Mesenchymal stem cell (in vitro differentiated cells and primary cell): ENCODE measurements at places on chromosomes 2 and 18.

- DNase-seq, result no peak
Observed at GRCh38 chr2:8710951-8711350, 29.1 kb downstream of the ID2 start.

GRCh38 chr2:183091318-183091953 is 12.9 kb downstream of the DUSP19 start:
- DNase-seq, result no peak

GRCh38 chr18:68604256-68604655 is 110.7 kb downstream of the TMX3 start:
- no peak for DNase-seq

GRCh38 chr18:54023471-54023870 is 201.0 kb downstream of the MBD2 start:
- peak; percentile 17 for DNase-seq

- no peak for DNase-seq
Observed at GRCh38 chr2:170229125-170229524, 51.2 kb downstream of the MYO3B start.

DNA sequence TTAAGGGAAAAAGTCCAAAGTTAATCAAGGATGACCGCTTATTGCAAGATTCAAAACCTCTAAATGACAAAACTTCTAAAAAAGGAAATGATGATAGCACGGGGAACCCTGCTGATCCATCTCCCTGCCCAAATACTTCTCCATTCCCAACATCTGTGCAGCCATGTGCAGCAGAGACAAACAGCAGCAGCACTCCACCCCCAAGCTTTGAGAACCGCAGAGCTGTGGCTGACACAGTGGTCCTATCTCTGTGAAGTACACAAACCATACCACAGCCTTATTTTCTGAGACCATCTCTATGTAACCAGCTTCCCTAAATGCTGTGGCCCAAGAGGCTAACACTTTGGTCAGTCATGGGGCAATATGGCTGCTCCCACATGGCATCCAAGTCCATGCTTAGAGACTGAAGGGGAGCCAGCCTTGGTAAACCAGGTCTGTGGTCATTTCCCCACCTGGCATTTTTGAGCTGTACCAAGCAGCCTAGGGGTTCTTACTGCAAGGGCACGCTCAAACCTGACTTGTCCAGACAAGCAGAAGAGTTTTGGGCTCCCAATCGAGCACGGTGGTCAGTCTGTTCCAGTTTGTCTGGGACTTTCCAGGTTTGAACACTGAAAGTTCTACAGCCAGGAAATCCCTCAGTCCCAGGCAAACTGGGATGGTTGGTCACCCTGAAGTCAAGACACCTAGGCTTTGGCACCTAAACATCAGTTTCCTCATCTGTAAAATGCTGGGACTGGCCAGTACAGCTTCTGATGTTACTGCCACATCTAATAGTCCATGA is 17.1 kb upstream of the NFE2L2 start:
- DNase-seq, result no peak

- DNase-seq, result no peak
Observed at GRCh38 chr2:8595428-8595805, 86.4 kb upstream of the ID2 start.

- DNase-seq, result no peak
Observed at GRCh38 chr2:217740756-217741155, 262.0 kb downstream of the TNS1 start.

- DNase-seq, result no peak
Observed at GRCh38 chr2:195406886-195407603, 250.0 kb upstream of the SLC39A10 start.

- DNase-seq, result no peak
Observed at GRCh38 chr2:127191331-127192219, 28.5 kb downstream of the CYP27C1 start.

- no peak for DNase-seq
Observed at GRCh38 chr2:136212426-136213378, 94.8 kb upstream of the CXCR4 start.

DNA sequence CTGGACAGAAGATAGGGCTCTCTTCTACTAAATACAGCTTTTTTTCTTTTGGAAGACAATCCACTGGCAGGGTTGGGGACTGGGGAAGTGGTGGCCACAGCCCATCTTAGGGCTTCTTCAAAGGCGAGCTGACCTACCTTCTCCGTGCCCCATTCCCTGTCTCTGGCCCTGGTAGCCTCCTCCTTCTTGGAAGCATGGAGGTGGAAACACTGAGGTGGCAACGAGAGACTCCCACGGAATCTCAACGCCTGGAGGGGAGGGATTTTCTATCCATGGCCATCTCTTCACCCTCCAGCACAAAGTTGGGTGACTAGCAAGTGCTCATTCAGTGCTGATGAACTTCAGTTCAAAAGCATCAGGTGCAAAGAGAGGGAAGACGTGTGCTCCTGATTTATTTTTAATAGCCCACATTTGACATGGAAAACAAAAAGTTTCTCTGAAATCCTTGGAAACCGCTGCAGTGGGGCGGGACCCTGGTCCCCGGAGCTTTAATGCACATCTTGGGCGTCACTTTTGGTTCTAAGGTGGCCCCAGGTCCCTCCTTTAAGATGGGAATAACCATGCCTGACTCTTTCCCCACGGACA is 633 bp upstream of the ARMC9 start:
- no peak for DNase-seq

- no peak for DNase-seq
Observed at GRCh38 chr2:208929139-208929864, 494.5 kb upstream of the MAP2 start.

DNA sequence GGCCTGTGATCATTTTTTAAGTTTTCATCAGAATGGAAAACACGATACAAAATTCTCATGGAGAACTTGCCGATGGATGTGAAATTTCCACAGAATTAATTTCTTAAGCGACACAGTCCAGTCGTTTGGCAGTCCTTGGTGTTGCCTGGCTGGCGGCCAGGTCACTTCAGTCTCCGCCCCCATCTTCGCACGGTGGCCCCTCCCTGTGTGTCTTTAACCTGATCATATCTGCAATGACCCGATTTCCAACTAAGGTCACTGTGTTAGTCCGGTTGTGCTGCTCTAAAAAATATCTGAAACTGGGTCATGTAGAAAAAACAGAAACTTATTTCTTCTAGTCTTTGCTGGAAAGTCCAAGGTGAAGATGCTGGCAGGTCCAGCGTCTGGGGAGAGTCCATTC is 44.5 kb upstream of the COPS8 start:
- no peak for DNase-seq

DNA sequence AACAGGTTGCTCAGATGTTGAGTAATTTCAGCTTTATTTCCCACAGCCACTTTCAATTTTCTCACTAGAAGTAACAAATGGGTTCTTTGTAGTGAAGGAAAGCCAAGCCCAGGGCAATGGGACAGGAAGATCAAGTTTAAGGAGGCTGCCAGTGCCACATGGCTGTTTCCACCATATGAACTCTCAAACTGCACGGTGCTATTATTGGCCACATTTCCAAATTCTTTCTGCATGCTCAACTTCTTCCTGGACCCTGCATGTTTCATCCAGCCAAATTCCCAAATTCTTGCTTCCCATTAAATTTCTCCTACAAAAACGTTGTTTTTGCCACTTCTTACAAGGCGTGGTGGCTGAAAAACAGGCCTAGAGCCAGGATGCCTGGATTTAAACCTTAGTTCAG is 193.3 kb upstream of the SPHKAP start:
- no peak for DNase-seq

- no peak for DNase-seq
Observed at GRCh38 chr2:208006337-208006736, 19.0 kb downstream of the PLEKHM3 start.

GRCh38 chr18:73164430-73164829 is 296.6 kb upstream of the NETO1 start:
- no peak for DNase-seq

DNA sequence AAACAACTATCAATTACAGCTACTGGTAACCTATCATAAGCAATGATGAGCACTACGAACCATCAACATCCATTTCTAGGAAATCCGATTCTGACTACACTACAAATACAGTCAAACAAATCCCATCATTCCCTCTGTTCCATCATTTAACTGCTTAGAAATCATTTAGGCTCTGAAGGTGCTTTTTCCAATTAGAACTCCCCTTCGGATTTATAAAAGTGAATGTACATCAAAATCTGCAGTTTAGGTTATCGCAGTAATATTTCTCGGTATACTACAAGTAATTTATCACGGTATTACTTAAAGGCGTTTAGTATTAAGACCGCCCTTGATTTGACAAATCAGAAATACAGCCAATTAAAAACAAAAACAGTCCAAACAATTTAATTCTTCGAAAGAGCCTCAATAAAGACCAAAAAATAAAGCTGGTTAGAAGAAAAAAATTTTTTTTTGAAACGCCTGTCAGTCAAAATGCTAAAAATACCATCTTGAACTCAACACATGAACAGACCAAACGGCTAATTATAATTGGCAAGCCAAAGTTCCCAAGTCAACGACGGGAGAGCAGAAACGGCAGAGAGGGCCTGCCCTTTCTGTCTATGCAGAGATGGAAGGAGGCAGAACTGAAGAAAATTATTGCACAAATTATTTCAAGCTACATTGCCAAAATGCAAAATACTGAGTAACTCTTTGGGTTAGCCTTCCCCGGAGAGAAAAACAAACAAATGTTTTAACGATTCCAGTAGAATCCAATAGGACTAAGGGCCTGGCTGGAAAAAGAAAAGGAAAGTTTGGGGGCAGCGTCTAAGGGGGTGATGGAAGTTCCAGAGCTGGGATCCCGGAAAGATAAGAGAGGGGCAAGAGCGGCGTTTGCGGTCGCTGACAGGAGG is 1.2 kb downstream of the VPS54 start:
- DNase-seq, result peak; percentile 63

DNA sequence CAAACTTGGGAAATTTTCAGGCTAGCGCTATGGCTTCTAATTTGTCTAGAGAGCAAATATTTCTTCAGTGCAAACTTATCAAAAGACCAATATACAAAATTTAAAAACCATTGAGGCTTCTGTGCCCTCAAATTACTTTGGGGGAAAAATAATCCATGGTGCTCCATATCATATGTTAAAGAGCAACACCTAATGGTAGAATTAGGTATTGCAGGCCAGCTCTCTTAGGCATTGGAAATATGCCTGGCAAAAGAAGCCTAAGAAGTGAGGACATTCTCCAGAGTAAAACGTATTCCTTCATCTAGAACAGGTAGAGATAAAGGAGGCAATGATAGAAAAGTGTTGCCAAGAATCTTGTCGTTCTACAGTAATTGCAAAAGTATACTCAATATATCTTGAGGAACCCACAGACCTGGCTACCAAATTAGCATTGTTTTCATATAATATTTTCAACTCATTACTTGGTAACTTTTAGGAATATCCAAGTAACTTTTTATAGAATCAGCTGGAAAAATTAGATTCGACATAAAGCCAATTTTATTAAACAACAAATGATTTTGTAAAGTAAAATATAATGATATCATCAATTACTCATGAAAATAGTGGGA is 401.1 kb downstream of the BCL11A start:
- peak; percentile 6 for DNase-seq

GRCh38 chr2:138291805-138292204 is 209.8 kb upstream of the SPOPL start:
- no peak for DNase-seq

DNA sequence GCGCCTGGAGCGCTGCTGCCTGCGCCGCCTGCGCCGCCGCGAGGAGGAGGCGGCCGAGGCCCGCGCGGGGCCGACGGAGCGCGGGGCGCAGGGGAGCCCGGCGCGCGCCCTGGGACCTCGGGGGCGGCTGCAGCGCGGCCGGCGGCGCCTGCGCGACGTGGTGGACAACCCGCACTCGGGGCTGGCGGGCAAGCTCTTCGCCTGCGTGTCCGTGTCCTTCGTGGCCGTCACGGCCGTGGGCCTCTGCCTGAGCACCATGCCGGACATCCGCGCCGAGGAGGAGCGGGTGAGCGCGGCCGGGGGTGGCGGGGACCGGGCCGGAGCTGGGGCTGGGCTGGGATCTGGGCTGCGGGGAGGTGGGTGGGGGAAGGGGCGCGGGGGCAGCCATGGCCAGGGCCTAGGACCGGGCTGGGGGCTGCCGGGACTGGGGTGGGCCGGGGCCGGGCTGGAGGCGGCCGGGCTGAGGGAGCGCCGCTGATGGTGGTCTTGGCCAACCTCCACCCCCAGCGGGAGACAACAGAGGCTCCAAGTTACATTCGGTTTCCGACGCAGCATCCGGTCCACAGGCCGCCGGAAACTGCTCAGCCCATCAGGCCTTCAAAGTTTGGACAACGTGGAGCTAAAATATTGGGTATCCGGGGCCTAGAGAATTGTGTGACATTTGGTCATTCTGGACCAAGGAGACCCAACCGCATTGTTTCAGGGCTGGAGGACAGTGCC is 66.4 kb downstream of the KCNG2 start:
- no peak for DNase-seq

DNA sequence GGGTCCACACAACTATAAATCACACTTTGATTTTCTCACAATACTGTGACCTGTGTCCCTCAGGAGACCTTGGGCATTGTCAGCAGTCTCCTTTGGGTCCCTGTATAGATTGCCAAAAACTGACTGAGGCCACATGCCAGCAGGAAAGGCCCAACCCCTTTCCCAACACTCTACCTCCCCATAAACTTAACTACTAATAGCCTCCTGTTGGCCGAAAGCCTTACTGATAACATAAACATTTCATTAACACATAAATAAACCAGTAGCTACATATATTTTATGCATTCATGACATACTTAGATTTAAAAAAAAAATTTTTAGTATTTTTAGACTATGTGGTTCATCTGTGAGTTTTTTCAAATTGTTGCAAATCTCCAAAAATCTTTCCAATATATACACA is 153.5 kb downstream of the ARL4C start:
- no peak for DNase-seq
